Stimulated activated CD8-positive, alpha-beta memory T cell treated with anti-CD3 and anti-CD28 coated beads, Interleukin-7, amount 100 ng/mL, for 1 hour (primary cell): ENCODE measurements at places on chromosomes 11 and 22.

GRCh38 chr11:93529707-93530467 lies 13.3 kb downstream of the SMCO4 start:
- no peak for DNase-seq

DNA sequence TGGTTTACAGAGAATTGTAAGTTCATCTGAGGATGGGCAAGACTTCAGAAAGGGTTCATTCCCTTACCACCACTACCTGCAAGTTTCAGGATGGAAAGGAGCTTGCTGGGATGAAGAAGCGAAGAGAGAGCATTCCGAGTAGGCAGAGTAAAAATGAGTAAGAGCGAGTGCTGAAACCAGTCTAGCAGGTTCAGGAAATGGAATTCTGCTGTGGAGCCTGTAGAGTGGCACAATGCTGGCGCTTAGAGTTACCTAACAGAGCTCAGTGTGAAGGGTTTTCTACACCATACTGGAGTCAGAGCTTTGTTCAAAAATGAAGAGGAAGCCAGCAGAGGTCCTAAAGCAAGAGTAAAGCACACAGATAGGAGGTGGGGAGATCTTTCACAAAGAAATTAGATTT lies 179.2 kb upstream of the ZC3H12C start:
- DNase-seq = no peak

DNA sequence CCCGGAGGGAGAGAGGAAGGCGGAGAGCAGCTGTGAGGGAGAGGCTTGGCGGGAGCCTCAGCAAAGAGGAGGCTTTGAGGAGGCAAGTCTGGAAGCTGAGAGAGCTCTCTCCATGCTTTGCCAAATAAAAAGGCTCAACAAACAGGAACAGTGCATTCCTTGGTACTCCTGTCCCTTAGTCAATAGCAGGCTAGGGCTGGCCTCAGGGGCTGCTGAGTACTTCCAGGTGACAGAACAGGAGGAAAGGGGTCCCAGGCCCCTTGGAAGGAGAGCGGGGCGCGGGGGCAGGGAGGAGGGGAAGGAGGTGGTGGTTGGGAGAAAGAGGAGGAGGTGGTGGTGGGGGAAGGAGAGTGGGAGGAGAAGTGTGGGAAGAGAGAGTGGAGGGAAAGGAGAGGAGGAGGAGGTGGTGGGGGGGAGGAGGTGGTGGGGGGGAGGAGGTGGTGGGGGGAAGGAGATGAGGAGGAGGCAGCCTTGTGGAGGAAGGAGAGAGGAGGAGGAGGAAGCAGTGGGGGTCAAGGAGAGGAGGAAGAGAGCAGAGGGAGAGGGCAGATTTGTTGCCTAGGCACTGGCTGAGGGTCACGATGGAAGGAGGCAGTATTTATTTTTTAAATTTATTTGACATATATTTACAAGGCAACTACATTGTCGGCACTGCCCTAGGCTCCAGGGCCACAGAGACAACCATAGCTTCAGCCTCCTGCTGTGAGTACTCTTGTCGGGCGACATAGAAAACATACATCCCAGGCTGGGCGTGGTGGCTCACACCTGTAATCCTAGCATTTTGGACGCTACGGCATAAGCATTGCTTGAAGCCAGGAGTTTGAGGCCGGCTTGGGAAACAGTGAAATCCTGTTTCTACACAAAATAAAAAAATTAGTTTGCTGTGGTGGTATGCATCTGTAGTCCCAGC lies 74.2 kb upstream of the ZBED5 start:
- DNase-seq = no peak

DNA sequence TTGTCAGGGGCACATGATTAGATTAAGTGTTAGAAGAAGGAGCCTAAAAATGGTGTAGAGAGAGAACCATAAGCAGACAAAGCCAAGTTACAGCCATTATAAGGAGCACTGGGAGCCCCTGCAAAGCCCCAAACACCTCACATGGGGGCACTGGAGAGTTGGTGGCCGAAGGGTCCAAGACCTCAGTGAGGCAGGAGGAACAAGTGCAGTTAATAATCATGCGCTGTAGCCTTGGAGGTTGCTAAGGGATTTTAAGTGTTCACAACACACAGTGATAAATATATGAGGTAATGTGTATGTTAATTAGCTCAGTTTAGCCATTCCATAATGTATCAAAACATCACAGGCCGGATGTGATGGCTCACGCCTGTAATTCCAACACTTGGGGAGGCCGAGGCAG lies 54.4 kb upstream of the JAM3 start:
- DNase-seq = no peak

- DNase-seq = no peak
Measured at GRCh38 chr11:35305670-35306382, 113.5 kb downstream of the SLC1A2 start.
